ENCODE measurements at places on chromosomes 12 and 14.

DNA sequence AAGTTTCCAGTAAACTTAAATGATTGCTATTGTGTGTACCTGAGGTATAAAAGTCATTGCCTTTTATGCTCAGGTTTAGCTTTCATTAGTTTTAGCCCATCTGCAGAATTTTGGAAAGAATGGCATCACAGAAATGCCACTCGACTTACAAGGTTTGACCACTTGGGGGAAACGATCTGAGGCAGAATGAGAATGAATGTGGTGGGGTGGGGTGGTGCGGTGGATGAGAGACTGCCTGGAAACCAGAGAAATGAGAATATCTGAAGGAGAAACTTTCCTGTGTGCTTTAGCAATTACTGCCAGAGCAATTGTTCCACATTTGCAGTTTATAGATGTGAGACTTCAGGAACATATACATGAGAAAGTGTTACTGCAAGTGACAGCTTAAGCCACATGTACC is 225.4 kb upstream of the PDE3A start:
- DNase-seq: no peak

GRCh38 chr14:104206281-104206904 is 68.0 kb downstream of the KIF26A start:
- DNase-seq: no peak

GRCh38 chr14:31435276-31435675 is 14.9 kb upstream of the HEATR5A start:
- no peak for DNase-seq

- DNase-seq: no peak
Observed at GRCh38 chr14:61899497-61899896, 137.3 kb downstream of the SNAPC1 start.

GRCh38 chr14:100825713-100826331 is at the start of gene MEG3:
MEG3 (plus strand) TSS chr14:100826118.
- DNase-seq: no peak

GRCh38 chr14:96811265-96811664 is 14.1 kb downstream of the VRK1 start:
- no peak for DNase-seq

All from iPS DF 19.7 (cell line).